Stomach (tissue), 19 donors: ENCODE measurements at places on chromosomes 13 and 19. TPM values are rescaled to one million over a fixed set of nuclear protein-coding genes. Genes with fewer than 3 reads are reported as not detected.

The SPRYD7 gene
- total RNA-seq = not detected

The GCDH gene
- not detected for total RNA-seq

The ERICH6B gene
- total RNA-seq = not detected

The MIDN gene
- total RNA-seq = 31.6 TPM

The AMER2 gene
- 1.1 TPM for total RNA-seq

The TYROBP gene
- 9.4 TPM for total RNA-seq

The KCTD4 gene
- total RNA-seq = not detected

The ZNF584 gene
- 114 TPM for total RNA-seq

The LILRB5 gene
- total RNA-seq = not detected

The MRI1 gene
- 24.4 TPM for total RNA-seq

The F10 gene
- 3.0 TPM for total RNA-seq

The SIAH3 gene
- not detected for total RNA-seq

The ZNF345 gene
- total RNA-seq = 18.0 TPM

The TSPAN16 gene
- not detected for total RNA-seq

The CEP89 gene
- 12.0 TPM for total RNA-seq

The ADGRE3 gene
- not detected for total RNA-seq

The EXOC3L2 gene
- total RNA-seq = 1.3 TPM

The LGALS16 gene
- not detected for total RNA-seq

The ZNF558 gene
- total RNA-seq = 21.7 TPM

The C19orf53 gene
- 188 TPM for total RNA-seq

The MBD3L2 gene
- not detected for total RNA-seq

The NXNL1 gene
- not detected for total RNA-seq

The PRODH2 gene
- total RNA-seq = not detected

The APOC4 gene
- total RNA-seq = not detected

The ZNF625 gene
- total RNA-seq = 8.1 TPM

The PTH2 gene
- total RNA-seq = not detected

The FXYD7 gene
- total RNA-seq = not detected

The SCEL gene
- not detected for total RNA-seq

The PRKD2 gene
- total RNA-seq = 18.5 TPM

The KLK12 gene
- total RNA-seq = not detected
